ENCODE measurements at places on chromosomes 11 and 22.

DNA sequence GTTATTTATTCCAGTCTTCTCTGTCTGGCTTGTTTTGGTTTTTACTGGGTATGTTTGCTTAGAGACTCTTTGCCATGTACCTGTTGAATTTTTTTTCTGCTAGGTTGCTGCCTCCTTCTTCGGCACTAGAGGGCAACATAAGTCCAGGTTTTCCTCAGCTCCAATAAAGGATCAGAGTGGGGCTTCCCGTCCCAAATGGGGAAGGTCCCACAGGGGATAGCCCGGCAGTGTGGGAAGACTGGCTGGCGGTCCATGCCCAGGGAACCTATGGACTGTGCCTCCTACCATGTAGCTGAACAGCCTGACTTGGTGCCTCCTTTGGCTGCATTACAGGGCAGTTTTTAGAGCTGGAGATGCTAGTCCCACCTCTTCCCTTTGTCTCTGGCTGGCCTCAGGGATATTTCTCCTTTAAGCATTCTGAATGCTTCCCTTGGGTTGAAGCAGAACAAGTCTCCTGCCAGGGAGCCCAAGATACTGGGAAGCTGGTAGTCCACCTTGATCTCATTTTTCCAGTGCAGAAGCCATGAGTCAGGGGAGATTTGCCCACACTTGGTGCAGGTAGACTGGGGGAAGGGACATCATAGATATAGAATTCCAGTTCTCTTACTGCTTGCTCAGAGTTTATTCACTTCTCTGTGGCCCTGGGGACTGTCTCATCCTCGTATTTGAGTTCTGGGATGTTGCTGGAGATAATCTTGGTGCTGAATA lies 60.2 kb downstream of the BRD1 start:
- H3K4me1 ChIP-seq, result no peaks in the 10 kb centered on the region
- H3K27me3 ChIP-seq, result no peaks in the 10 kb centered on the region
- no peak for DNase-seq
- peaks cover 17% of the 10 kb centered on the region for H3K36me3 ChIP-seq

GRCh38 chr11:11845551-11845950 lies 3.8 kb downstream of the USP47 start:
- peaks cover 4% of the 10 kb centered on the region for H3K36me3 ChIP-seq
- no peaks in the 10 kb centered on the region for H3K27me3 ChIP-seq
- DNase-seq, result no peak

GRCh38 chr11:45180179-45180847 lies 33.9 kb downstream of the PRDM11 start:
- H3K27ac ChIP-seq, result peak overlapping the region; percentile 61
- H3K27me3 ChIP-seq, result peaks cover 8% of the 10 kb centered on the region
- peaks cover 3% of the 10 kb centered on the region for H3K36me3 ChIP-seq

DNA sequence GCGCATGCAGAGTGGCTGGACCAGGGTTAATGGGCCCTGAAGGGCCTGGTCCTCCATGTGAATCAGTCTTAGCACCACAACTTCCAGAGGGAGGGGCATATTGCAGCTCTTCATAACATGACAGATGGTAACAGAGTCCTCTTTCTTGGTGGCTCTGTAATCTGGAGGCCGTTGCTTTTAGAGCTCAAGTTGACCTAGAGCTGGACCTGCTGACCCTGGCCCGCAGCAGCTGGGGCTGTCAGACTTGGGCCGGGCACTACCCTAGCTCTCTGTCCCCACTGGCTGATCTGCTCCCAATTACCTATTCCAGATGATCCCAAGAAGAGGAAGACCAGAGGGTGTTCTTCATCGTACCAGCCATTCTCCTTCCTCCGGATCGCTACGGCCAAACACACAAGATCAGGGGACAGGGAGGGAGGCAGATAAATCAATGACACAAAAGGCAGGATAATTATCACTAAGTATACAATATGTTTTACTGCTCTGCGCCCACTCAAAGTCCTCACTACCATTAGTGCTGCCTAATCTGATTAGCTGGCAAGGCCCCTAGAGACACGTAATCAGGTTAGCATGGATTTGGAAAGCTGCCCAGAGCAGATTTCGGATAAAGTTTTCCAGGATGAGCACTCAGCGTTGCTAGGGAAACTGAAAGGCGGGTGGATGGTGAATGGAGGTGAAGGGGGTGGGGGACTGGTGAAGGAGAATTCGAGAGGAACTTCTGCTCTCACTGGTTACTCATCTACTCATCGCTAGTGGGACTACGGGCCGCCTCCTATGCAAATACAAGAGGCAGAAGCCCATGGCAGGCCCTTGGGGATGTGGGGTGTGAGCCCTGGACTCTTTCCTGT lies 64.5 kb upstream of the PHOX2A start:
- H3K4me3 ChIP-seq, result no peak overlapping the region
- peaks cover 53% of the 10 kb centered on the region for H3K36me3 ChIP-seq
- H3K27me3 ChIP-seq, result no peaks in the 10 kb centered on the region
- H3K27ac ChIP-seq, result no peak overlapping the region
- peaks cover 3% of the 10 kb centered on the region for H3K4me1 ChIP-seq

GRCh38 chr22:27764722-27765236 lies 36.8 kb downstream of the MN1 start:
- H3K27ac ChIP-seq, result no peak overlapping the region
- H3K36me3 ChIP-seq, result no peaks in the 10 kb centered on the region
- H3K4me1 ChIP-seq, result no peaks in the 10 kb centered on the region
- H3K4me3 ChIP-seq, result no peak overlapping the region

DNA sequence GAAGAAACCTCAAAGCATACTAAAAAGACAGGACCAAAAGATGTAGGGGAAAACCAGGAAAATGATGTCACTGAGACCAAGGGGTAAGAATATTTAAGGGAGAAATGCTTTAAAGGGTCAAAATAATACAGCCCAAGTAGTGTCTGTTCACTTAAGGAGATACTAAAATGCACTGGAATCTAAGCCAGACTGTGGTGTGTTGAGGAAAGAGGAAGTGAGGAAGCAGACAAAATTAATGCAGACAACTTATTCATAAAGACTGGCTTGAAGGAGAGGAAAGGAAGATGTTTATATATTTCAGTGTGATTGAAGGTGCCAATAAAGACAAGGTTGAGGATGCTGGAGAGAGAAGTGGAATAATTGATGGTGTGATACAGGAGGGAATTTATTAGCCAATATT lies 15.7 kb downstream of the ZNF215 start:
- H3K27ac ChIP-seq, result no peak overlapping the region
- DNase-seq, result no peak
- no peak overlapping the region for H3K4me3 ChIP-seq
- no peaks in the 10 kb centered on the region for H3K27me3 ChIP-seq

GRCh38 chr22:39296981-39297489 lies 22.4 kb downstream of the RPL3 start:
- peaks cover 37% of the 10 kb centered on the region for H3K4me1 ChIP-seq
- H3K36me3 ChIP-seq, result peaks cover 3% of the 10 kb centered on the region
- no peak overlapping the region for H3K27ac ChIP-seq
- DNase-seq, result no peak

DNA sequence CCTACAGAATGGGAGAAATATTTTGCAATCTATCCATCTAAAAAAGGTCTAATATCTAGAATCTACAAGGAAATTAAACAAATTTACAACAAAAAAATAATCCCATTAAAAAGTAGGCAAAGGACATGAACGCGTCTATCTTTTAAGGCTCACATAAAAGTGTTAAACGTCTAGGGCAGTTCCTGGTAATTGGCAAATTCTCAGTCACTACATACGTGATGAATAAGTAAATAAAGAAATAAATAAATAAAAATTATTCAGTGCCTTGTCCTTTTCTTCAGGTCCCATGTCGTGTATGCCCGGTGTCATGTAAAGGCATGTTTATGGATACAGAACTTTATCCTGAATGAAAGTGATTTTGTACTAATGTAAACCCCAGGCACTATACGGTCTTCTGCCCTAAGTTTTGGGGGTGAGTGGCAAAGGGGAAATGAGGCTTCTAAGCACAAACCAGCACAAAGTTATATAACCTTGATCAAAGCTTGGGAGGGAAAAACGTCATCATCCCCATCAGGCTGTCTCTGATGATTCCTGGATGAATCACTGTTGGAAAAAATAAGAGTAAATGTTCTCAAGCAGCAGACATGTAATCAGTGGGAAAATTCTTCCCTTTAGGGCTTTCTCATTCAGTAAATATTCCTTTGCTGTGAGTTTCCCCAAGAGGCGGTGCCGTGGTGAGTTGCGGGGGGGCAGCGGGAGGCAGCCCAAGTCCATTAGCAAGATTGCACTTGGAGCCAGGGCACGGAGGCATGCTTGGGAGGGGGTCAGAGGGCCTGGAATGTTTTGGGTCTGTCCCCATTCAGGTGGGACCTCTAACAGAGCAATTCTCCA lies 30.4 kb upstream of the MICAL2 start:
- DNase-seq, result no peak
- H3K4me3 ChIP-seq, result no peak overlapping the region

GRCh38 chr11:66766681-66767080 lies 37.7 kb upstream of the SPTBN2 start:
- no peak for DNase-seq
- no peaks in the 10 kb centered on the region for H3K27me3 ChIP-seq
- no peak overlapping the region for H3K4me3 ChIP-seq
- no peak overlapping the region for H3K27ac ChIP-seq

DNA sequence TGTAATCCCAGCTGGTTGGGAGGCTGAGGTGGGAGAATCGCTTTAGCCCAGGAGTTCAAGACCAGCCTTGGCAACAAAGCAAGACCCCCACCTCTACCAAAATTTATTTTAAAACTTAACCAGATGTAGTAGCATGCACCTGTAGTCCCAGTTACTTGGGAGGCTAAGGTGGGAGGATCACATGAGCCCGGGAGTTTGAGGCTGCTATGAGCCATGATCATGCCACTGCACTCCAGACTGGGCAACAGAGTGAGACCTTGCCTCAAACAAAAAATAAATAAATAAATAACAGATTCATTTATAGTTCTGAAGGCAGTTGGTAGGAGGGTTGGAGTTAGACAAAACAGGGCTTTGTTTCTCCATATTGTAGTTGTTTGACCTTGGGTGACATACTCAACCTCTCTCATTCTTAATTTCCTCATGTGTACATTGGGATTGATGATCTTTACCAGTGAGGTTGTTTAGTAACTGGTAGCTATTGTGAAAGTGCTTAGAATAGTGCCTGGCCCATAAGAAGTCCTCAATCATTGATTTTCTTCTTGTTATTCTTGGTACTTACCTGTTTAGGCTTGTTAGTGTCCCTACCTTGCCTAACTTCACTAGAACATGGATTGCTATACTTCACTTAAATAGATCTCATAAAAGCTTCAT lies 79.1 kb downstream of the EMSY start:
- no peak overlapping the region for H3K27ac ChIP-seq
- no peak for DNase-seq
- peaks cover 17% of the 10 kb centered on the region for H3K36me3 ChIP-seq
- H3K4me1 ChIP-seq, result no peaks in the 10 kb centered on the region
- H3K27me3 ChIP-seq, result no peaks in the 10 kb centered on the region

DNA sequence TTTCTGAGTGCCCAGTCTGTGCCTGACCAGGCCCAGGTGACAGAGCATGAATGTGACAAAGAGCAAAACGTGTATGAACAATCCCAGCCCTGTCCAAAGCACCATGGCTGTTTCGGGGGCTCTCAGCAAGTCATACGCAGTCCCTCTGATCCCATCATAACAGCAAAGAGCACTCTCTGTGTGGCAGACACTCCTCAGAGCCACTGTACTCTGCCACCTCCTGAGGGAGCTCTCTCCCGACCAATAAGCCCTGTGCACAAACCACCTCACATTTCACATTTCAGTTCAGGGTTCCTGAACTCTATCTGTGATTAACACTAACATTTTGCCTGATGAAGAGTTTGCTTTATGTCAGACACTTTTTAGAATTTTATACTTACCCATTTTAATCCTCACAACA lies 6.6 kb downstream of the DGCR2 start:
- peaks cover 53% of the 10 kb centered on the region for H3K4me1 ChIP-seq
- H3K4me3 ChIP-seq, result no peak overlapping the region
- DNase-seq, result no peak
- H3K27me3 ChIP-seq, result no peaks in the 10 kb centered on the region
- H3K27ac ChIP-seq, result no peak overlapping the region
- peaks cover 14% of the 10 kb centered on the region for H3K36me3 ChIP-seq

DNA sequence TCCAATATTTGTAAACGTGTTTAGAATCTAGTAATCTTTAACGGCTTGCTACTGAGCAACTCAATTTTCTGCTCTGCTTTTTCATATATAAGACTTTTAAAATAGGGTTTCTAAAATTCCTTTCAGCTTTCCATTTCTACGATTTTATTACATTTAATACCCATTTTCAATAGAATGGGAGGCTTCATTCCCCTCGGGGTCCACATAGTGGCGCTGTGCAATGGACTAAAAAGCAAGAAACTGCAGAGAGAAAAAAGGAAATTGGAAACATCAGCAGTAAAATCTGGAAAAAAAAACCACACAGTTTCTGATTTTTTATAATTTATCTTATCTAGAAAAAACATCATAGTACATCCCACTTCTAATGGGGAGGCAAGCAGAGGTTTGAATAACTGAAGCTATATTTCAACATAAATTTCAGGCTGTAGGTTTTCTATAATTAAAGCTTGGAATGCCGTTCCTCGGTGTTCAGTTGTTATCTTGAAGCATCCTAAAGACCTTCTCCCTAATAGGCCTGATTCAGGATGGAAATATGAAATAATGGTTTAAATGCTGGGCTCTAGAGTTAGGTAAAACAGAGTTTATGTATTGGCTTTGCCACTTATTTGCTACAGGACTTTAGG lies 18.7 kb upstream of the JHY start:
- peaks cover 37% of the 10 kb centered on the region for H3K27me3 ChIP-seq
- peaks cover 8% of the 10 kb centered on the region for H3K4me1 ChIP-seq
- DNase-seq, result no peak
- no peak overlapping the region for H3K4me3 ChIP-seq

GRCh38 chr22:31295360-31295759 lies 3.1 kb upstream of the PIK3IP1 start:
- H3K4me3 ChIP-seq, result no peak overlapping the region
- H3K27ac ChIP-seq, result no peak overlapping the region
- peaks cover 22% of the 10 kb centered on the region for H3K4me1 ChIP-seq
- no peak for DNase-seq
- H3K27me3 ChIP-seq, result no peaks in the 10 kb centered on the region
- no peaks in the 10 kb centered on the region for H3K36me3 ChIP-seq

GRCh38 chr11:61009392-61010275 lies 38.2 kb downstream of the CD6 start:
- H3K27me3 ChIP-seq, result peaks cover 7% of the 10 kb centered on the region
- DNase-seq, result no peak
- H3K4me3 ChIP-seq, result no peak overlapping the region

DNA sequence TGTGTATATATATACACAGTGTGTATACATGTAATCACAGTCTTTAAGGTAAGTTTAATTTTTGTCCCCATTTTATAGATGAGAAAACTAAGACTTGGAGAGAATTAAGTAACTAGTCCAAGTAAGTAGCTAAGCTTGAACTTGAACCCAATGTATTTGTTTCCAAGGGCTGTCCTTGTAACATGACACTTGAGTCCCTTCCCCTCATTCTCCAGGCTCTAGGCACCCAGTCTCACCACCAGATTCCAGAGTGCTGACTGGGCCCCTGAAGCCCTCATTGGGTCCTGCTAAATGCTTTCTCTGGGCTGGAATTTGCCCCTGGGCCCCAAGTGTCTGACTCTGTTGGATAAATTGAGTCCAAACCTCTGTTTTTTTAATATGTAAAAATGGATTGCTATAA lies 45.5 kb downstream of the ADM start:
- H3K27me3 ChIP-seq, result no peaks in the 10 kb centered on the region
- no peaks in the 10 kb centered on the region for H3K4me1 ChIP-seq
- no peaks in the 10 kb centered on the region for H3K36me3 ChIP-seq

GRCh38 chr22:19707347-19708290 lies 6.7 kb upstream of the SEPTIN5 start:
- H3K27ac ChIP-seq, result no peak overlapping the region
- no peak for DNase-seq
- H3K27me3 ChIP-seq, result peaks cover 14% of the 10 kb centered on the region
- H3K4me1 ChIP-seq, result no peaks in the 10 kb centered on the region
